ENCODE measurements at places on chromosomes 1 and 21.

DNA sequence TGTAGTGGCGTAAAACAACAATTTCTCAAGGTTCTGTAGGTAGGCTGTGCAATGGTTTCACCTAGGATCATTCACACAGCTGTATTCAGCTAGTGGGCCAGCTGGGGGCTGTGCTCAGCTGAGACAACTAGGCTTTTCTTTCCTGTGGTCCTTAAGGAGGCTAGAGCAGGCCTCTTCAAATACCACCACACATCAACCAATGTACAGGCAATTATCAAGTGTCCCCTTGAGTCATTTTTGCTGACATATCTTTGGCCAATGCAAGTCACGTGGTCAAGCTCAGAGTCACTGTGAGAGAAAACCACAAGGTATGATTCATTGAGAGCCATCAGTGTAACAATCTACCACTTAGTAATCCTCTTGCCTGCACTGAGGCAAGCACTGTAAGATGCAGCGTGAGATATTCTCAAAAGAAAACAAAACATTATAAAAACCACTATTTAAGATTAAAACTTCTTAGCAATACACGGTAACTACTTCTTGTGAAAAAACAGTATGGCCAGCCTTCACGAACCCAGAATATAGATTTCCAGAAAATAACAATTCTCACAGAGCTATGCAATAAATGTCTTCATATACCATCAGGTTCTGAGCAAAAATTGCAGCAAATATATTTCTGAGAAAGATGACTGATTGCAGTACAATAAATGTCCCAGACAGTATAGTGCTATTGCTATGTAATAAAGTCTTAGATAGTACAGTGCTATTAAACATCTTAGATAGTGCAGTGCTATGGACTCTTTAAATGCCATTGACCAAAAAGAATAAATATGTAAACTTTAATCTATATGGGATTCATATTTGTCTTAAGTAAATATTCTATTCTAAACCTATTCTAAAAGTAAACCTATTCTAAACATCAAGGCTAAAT, 55.3 kb downstream of the NME7 start:
- peak; percentile 20 for DNase-seq

GRCh38 chr1:244653439-244654107, 647 bp downstream of the DESI2 start:
- no peak for DNase-seq

DNA sequence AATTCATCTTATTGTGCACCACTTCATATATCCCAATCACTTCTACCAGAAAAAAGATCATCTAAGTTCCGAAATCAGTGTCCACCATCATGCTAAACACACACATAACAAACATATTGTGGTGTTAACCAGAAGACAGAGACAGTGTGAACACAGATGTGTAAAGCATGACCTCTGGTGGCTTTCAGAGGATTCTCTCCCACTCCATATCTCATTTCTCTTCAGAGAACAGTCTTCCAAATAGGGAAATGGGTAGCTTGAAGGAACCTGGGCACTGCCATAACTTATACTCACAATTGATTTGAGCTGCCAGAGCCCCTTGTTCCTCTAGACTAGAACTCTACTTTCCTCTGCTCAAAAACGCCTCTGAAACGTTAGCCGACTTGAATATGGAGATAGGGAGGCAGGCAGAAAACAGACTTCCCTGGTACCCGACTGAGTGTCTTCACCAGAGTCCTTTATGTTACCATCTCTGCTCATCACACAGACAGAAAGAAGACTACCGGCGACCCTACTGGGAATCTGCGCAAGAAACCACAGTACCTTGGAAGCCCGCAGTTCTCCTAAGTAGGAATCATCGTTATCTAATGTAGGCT, 1.8 kb upstream of the ELAPOR1 start:
- DNase-seq: no peak

GRCh38 chr1:243421784-243422183, 165.9 kb downstream of the SDCCAG8 start:
- peak; percentile 2 for DNase-seq

GRCh38 chr1:32242341-32242851, 4.6 kb upstream of the FAM167B start:
- DNase-seq: no peak

GRCh38 chr1:92747735-92748134, 37.2 kb downstream of the EVI5 start:
- no peak for DNase-seq

DNA sequence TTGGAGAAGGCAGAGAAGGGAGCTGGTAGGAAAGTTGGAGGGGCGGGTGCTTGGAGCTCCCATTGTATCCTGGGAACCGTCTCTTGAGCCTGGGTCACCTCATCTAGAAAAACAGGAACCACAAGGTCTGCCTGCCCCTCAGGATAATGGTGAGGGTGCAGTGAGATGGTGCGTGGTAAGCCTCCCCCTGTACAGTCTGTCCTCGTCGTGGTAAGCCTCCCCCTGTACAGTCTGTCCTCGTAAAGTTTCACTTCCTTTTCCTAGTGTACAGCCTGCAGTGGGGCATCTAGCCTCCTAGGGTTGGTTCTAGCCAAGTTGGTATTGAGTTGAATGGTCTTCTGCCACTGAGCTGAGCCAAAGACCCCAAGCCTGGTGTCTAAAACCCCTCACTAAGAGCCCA, 66.5 kb upstream of the IGSF21 start:
- DNase-seq: no peak

- no peak for DNase-seq
Observed at GRCh38 chr1:86822459-86822858, 91.5 kb downstream of the SELENOF start.

DNA sequence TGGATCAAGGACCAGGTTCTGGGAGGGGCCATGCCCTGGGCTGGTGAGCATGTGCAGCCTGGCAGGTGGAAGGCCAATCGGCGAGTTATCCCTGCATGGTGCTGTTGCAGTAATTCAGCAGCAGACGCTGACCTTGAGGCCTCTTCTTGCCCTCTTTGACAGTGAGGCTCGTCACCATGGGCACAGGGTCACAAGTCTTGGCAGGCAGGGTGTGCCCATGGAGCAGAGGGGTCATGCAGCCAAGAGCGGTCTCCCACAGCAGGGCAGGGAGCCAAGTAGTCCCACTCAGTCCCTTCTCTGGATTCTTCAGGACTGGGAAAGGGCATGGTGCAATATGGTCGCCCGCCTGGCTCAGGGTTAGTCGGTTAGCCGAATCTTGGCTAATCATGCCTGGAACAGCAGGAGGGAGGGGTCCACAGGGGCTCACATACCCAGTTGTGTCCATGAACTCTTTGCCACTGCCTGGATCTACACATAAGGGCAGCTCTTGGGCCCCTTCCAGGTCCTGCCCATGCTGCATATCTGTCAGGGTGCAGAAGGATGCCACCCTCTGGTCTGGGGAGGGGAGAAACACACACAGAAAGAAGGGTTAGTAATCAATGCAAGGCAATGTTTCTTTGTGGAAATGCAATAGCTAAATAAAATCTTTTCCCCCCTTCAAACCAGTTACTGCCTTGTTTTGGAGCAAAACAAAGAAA, 226.8 kb downstream of the SIPA1L2 start:
- DNase-seq: no peak

DNA sequence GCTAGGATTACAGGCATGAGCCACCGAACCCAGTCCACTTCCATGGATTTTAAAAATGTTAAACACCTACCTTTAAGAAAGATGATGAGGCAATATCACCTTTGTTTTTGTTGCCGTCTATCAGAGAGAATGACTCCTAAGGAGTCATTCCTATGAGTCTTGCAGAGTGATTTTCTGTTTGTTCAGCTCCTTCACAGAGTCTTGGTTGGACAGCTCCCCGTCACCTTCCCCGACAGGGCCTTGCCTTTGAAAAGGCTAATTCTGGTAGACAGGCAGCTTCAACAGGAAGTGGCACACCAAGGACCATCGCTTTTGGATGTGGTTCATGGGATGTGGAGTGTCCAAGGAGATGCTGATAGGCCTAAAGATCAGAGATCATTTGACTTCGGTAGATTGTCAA, 17.5 kb downstream of the ZBTB18 start:
- DNase-seq: no peak

- DNase-seq: no peak
Observed at GRCh38 chr1:3056641-3057040, 12.4 kb upstream of the PRDM16 start.

DNA sequence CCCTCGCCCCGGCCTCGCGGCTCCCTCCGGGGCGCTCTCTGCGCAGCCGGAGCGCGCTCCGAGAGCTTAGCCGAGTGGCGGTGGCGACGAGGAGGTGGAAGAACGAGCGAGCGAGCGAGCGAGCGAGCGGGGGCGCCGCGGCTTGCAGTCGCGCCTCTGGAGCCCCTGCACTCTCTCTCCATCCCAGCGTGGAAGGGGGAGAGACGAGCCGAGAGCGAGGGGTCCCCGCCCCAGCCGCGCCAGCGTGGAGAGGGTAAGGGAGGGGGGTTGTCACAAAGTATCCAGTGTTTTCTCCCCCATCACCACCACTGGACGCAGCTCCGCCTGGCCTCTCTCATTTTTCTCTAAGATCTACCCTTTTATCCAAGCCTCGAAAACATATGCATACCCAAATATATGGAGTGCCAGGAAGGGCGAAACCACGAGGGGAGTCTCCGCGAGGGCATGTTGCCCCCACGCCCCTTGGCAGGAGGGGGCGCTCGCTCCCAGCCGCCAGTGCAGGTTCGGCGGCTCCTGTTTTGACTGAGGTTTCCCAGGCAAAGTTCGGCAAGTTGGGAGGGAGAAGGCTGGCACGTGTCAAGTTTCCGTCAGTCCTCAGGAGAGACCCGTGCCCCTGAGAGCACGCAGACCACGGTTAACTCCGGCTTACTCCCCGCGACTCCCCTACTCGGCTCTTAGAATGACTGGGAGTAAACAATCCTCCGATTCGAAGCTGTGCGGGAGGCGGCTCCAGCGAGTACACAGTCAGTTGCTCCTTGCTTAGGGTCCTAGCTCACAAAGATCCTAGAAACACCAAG, 569 bp upstream of the DAB1 start:
- no peak for DNase-seq

DNA sequence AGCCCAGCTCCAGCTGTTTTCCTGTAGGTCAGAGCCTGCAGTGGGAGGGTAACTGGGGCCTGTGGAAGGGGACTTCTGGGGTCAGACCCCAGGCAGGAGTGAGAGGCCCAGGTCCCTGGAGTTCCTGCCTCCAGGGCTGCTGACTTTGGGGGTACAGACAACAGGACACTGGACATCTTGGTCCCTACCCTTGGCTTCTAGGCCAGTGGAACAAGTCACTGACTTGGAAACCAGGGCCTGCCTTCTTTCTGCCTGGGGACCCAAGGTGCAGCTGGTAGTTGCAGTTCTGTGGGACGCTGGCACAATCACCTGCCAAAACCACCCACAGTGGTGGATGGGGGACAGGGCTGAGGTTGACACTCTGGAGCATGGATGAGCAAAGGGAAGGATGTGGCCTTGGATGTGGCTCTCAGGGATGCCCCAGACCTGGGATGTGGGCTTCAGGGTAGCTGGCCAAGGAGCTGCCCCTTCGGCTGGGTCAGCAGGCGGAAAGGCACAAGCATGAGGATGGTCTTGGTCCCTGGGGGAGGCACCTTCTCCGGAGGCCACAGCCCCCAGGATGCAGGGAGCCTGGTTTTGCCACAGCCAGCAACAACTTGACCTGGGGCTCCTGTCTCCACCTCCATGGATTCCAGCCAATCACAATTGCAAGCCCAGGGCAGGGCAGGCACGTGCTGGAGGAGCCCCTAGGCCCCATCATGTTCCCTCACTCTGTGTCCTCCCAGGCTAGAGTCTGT, 5.8 kb downstream of the JMJD4 start:
- DNase-seq: no peak

- no peak for DNase-seq
Observed at GRCh38 chr1:3795453-3796214, 664 bp downstream of the LRRC47 start.

GRCh38 chr1:41917835-41918449, 780 bp downstream of the HIVEP3 start:
- no peak for DNase-seq

DNA sequence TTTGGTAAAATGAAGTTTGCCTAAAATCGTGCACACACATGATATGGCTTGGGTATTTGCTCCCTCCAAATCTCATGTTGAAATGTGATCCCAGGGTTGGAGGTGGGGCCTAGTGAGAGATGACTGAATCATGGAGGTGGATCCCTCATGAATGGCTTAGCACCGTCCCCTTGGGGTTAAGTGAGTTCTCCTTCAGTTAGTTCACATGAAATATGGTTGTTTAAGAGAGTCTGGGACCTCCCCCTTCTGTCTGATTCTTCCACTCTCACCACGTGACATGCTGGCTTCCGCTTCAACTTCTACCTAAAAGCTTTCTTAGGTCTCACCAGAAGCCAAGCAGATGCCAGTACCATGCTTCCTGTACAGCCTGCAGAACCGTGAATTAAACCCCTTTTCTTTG, 58.4 kb downstream of the SIPA1L2 start:
- DNase-seq: no peak

GRCh38 chr1:221949996-221950395, 208.1 kb upstream of the DUSP10 start:
- no peak for DNase-seq

DNA sequence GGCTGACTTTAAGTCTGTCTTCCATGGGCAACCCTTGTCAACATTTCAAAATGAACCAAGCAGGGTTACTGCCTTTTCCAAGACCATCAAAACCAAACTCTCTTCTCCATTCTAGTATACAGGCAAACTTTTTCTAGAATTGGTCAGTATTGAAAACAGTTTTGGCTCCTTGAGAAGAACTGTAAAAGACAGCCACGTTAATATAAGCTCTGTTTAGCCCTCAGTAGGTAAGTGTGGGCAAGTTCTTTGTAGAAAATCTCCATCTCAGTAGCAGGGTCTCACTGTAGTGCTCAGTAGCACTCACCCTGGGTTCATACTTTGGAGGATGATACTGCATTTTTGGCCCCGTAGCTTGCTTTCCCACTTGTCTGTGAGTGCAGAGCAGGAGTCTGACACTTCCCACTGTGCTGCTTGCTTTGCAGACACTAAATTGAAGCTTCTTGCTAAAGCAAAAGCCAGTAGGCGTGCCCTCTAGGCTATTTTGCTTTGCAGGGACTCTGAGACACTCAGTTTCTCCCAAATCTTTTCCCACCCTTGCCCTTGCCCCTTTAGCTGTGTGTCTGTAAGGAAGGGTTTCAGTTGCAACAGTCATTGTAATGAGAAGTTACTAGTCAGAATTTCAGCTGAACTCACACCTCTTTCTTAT, 34.3 kb upstream of the CACYBP start:
- DNase-seq: no peak

- no peak for DNase-seq
Observed at GRCh38 chr1:43007377-43008114, 48.9 kb upstream of the SLC2A1 start.

GRCh38 chr1:194846488-194846887, 1660.1 kb upstream of the B3GALT2 start:
- DNase-seq: no peak

Measured in stimulated activated CD8-positive, alpha-beta memory T cell treated with anti-CD3 and anti-CD28 coated beads, Interleukin-7, amount 100 ng/mL, for 1 hour (primary cell).